CD8-positive, alpha-beta T cell (primary cell): ENCODE measurements at places on chromosomes 5 and 9.

GRCh38 chr5:127536687-127537086 lies 19.2 kb downstream of the PRRC1 start:
- no peak for DNase-seq

- DNase-seq = no peak
Measured at GRCh38 chr9:83125671-83126070, 62.7 kb upstream of the RASEF start.

GRCh38 chr5:36177715-36178523 lies 26.0 kb downstream of the SKP2 start:
- DNase-seq = no peak

DNA sequence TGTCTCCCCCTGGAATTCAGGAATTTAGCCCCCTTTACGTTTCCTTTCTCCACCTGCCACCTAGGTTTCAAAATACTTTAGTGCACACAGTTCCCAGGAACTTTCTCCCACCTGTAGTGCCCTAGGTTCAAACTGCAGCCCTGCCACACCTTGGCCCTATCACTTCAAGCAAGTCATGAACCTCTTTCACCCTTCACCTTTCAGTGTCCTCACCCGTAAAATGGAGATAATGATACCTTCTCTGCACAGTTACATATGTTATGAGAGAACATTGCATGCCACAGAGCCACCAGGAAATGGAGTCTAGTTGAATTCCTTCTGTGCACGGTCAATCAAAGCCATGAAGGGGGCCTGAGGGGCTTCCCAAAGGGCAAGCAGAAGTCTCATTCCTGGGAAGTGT lies 9.8 kb upstream of the EEIG1 start:
- no peak for DNase-seq

DNA sequence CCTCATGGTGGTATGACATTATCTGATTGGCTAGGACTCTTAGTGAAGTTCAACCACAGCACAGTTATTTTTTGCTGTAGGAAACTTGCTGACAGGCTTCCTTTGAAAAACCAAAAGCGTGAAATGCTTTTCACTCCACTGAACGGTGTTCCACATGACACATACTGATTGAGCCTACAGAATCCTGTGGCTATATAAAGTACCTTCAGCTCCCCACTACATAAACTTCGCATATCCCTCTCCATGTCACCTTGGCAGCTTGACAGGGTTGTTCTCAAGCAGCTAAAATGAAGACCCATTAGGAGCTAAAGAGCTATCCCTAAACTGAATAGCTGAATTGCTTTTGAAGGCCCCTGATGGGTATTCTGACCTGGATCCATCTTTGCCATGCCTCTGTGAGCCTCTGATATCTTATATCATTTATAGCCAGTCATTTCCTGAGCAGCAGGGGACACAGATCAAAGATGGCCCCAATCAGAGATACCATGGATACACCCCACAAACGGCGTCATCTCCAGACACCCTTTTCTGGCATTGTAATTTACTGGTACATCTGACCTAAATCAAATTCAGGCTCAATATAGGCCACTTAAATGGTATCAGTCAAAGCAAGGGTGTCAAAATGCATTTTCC lies 91.5 kb downstream of the APBA1 start:
- no peak for DNase-seq

DNA sequence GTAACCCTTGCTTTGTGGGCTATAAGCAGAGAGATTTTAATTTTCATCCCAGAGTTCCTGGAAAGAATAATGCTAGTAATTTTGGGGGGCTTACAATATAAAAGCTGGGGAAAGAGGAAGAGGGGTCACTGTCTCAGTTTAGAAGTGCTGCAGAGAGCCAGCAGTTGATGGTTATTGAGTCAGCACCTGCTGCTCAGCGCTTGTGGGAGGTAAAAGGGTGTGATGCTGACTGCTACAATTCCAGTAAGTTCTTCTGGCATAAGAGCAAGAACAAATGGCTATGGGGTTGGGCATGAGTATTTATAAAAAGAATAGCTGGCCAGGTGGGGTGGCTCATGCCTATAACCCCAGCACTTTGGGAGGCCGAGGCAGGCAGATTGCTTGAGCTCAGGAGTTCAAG lies 88.5 kb downstream of the MAST4 start:
- no peak for DNase-seq

DNA sequence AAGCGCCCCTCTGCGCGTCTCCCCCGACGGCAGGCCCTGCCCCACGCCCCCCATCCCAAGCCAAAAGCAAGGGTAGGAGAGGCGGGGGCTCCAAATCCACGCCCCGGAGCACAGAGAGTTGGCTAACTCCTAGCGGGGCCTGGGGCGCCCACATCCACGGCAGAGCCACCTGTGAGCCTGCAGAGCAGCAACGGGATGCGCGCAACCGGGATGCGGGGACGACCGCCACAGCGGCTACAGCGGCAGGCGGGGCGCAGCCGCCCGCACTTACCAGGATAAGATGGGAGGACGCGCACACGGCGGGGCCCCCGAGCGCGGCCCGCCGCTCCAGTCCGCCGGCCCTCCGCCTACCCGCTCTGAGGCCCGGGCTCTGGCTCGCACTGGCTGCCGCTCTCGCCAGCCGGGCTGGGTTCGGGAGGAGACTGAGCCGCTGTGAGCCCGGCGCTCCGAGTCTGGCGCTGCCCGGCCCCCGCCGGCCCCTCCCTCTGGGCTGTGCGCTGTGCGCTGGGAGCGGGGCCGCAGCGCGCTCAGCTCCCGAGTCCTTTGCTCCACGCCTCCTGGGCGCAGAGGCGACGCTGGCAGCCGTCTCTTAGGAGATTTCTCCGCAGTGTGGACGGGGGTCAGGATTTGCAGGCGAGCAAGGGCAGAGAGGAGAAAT lies at the start of gene SLC24A2:
TSS of gene SLC24A2 (minus strand) at position 424 of the 658 bp plus-strand sequence.
- DNase-seq = no peak

DNA sequence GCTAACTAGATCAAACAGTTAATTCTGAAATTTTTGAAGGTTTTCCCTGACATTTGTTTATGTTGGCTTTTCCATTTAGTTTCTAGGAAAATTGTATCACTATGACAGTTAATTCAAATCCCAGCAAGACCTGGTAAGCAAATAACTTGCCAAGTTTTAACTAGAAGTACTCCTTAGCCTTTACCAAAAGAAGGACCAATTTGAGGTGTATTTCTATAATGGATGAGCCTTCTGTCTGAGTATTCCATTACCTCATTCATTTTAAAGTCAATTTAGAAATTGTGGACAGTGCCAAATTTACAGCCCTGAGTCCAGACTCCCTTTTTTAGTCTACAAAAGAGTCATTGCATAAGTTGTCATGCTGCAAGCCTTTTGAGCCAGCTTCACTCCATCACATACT lies 687.6 kb downstream of the CETN3 start:
- no peak for DNase-seq

- DNase-seq = peak; percentile 21
Measured at GRCh38 chr5:78483809-78484521, 123.5 kb downstream of the SCAMP1 start.

GRCh38 chr5:145465474-145466263 lies 369.5 kb downstream of the PRELID2 start:
- DNase-seq = no peak

GRCh38 chr9:77726289-77726688 lies 78.2 kb upstream of the GNA14 start:
- no peak for DNase-seq

- DNase-seq = no peak
Measured at GRCh38 chr5:17004441-17005106, 68.5 kb upstream of the MYO10 start.

GRCh38 chr9:83956436-83957247 lies 23.4 kb downstream of the HNRNPK start:
- DNase-seq = peak; percentile 56

DNA sequence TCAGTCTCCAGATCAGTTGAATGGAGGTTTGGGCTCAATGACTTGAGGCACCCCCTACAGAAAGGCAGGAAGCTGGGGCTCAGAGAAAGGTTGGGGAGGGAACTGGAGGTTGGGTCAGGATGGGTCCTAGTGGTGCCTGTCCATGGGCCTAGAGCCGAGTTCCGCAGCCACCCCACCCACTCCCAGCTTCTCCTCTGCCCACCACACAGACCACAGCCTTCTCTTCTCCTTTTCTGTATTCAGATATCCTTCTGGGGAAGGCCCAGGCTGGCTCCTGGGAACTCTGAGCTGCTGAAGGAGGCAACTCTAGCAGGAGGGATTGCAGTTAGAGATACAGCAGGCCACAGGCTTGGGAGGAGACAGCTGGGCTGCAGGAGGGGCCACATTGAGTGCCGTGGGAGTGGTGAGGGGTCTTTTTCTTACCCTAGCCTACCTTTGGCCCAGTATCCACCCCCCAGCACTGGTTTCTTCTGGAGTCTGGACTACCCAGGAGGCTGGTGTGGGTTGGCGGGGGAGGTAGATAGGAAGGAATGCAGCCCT lies 15.4 kb upstream of the PTGS1 start:
- no peak for DNase-seq

GRCh38 chr5:63837437-63837836 lies 124.8 kb downstream of the HTR1A start:
- DNase-seq = no peak

DNA sequence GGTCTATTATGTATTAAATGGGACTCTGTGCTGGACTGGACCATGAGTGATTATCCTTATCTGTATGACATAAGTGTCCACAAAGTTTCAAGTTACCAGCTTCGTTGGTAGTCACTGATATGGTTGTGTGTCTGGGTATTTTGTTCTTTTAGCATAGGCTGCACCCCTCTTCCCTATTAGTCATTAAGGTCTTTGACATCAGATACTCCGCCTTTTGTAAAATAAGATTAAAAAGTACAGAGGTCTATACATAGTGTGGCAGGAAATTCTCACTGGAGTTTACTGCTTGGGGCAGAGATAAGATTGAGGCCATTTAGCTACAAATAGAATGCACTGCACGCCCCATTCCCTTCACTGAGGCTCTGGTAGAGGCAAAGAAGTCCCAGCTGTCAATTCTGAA lies 99.4 kb downstream of the TMEM215 start:
- DNase-seq = no peak

DNA sequence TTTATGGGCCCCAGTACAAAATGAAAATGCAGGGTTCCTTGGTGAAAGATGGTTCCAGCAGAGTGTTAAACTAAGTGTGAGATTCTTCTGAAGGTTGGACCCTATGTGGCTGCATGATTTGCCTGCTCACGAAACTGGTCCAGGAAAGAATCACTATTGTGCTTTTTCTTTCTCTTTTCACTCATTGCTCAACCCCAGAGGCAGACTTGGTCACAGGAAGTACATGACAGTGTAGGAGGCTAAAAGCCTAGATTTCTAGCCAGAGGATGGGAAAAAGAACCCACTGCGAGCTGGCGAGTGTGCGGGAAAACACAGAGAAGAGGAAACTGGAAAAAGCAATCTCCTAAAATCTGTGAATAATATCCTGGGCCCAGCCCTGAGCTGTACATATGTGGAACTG lies 18.6 kb downstream of the SLC36A2 start:
- no peak for DNase-seq

- no peak for DNase-seq
Measured at GRCh38 chr5:142671801-142672200, 14.1 kb downstream of the FGF1 start.

- DNase-seq = no peak
Measured at GRCh38 chr5:146034605-146035004, 70.8 kb downstream of the PLAC8L1 start.

DNA sequence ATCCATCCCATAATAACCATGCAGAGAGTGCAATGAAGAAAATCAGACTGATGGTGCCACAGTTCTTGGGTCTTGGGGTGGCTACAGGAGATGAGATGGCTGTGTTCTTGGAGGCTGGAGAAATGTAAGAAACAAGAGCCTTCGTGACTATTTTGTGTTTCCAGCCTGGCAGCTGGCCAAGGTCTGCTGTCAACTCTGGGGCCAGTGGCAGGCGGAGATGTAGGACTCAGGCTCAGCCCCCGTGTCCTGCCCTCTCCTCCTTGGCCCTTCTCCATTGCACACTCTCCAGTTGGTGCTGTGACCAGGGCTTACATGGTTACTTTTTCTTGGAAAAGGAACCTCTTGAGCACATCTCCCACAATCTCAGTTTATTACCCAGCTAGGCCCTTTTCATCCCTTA lies 235.4 kb downstream of the DMRT2 start:
- DNase-seq = no peak

DNA sequence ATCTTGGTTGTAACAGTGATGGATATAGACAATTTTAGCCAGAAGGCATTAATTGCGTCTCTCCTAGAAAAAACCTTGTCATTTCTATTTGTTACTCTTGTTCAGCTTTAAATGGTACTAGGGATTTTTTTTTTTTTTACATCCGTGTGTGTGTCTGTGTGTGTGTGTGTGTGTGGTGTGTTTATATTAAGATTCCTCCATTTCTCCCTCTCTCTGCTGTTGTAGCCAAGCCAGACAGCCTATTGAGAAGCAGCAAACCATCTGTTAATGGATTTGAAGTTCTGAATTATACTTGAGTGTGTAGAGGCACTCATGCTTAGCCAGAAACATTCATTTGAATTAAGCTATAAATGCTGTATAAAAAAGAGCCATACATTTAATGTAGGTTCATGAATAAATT lies 72.3 kb downstream of the SLF1 start:
- no peak for DNase-seq

GRCh38 chr9:31588006-31588405 lies 796.4 kb upstream of the ACO1 start:
- no peak for DNase-seq

- DNase-seq = no peak
Measured at GRCh38 chr5:33934176-33934575, 2.0 kb upstream of the RXFP3 start.

- peak; percentile 70 for DNase-seq
Measured at GRCh38 chr5:72817076-72817481, 618 bp downstream of the TNPO1 start.

DNA sequence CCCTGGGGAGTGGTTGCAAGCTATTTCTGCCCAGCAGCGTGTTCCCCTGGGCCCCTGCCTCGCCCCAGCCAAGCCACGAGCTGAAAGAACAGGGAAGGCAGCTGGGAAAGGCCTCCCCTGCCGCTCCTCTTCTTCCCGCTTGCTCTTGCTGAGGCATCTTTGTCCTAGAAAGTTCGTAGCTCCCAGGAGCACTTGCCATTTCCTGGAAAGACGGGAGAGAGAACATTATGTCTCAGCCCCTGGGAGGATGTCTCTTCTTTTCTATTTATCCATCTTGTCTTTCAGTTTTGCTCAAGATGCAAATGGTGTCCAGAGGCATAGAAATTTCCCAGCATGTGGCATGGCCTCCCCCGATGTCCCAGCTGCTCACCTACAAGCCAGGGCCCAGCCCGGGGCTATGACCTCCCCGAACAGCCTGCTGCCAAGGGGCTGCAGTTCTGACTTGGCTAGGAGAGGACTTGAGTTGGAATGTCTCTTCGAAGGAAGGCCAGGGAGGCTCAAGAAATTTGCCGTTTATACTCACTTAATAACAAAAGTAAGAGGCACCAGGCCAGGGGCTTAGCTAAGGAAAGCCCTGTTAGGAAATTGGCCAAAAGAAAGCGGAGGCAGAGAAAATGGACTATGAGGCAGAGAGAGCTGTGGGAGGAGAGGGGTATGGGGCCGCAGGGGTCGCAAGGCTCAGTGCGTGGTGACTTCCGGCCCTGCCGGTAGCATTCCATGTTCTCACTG lies 87.3 kb downstream of the LIFR start:
- no peak for DNase-seq

GRCh38 chr5:89255845-89256463 lies 373.0 kb upstream of the MEF2C start:
- no peak for DNase-seq

DNA sequence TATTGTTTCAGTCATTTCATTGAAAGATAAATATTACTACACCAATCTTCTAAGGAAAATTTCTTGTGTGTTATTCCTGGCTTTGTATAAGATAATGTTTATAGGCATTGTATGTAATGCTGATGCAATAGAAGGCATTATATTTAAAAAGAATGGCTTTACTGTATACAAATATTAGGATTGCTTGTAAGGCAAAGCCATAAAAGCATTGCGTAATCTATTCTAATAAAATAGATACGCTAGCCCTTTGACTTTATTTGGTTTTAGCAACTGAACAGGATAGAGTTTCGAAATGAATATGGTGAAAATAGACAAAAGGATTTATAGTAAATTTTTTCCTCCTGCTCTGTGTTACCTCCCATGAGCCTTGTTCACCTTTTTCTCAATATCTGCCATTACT lies 5.5 kb upstream of the LYSMD3 start:
- no peak for DNase-seq
